Foreskin keratinocyte (primary cell): ENCODE measurements at places on chromosomes 6 and 20. TPM values are rescaled to one million over a fixed set of nuclear protein-coding genes. Genes with fewer than 3 reads are reported as not detected.

The RNF182 gene
- polyA plus RNA-seq, result 0.27 and 0.30 TPM in 2 replicates

The PXMP4 gene
- polyA plus RNA-seq, result 5.9 and 6.2 TPM in 2 replicates

The LPA gene
- not detected in 2 replicates for polyA plus RNA-seq

The SDHAF4 gene
- polyA plus RNA-seq, result 9.2 and 11.7 TPM in 2 replicates

The UBE2V1 gene
- 82.0 and 85.8 TPM in 2 replicates for polyA plus RNA-seq

The DLK2 gene
- polyA plus RNA-seq, result 26.7 and 33.5 TPM in 2 replicates

The ETV7 gene
- polyA plus RNA-seq, result 1.3 and 1.5 TPM in 2 replicates
